ENCODE measurements at places on chromosomes 11 and 22.

GRCh38 chr22:26170795-26171580, 1.7 kb downstream of the SEZ6L start:
- no peak for DNase-seq
- peaks cover 6% of the 10 kb centered on the region for H3K27me3 ChIP-seq
- H3K4me3 ChIP-seq = no peak overlapping the region
- H3K4me1 ChIP-seq = no peaks in the 10 kb centered on the region
- H3K27ac ChIP-seq = no peak overlapping the region

GRCh38 chr11:96863520-96863919, 473.7 kb downstream of the JRKL start:
- H3K27me3 ChIP-seq = no peaks in the 10 kb centered on the region
- H3K4me3 ChIP-seq = no peak overlapping the region
- peak overlapping the region; percentile 42 for H3K27ac ChIP-seq
- H3K4me1 ChIP-seq = no peaks in the 10 kb centered on the region

GRCh38 chr11:46285594-46286033, 8.2 kb downstream of the CREB3L1 start:
- no peaks in the 10 kb centered on the region for H3K4me1 ChIP-seq
- H3K27me3 ChIP-seq = no peaks in the 10 kb centered on the region
- H3K27ac ChIP-seq = peak overlapping the region; percentile 58

DNA sequence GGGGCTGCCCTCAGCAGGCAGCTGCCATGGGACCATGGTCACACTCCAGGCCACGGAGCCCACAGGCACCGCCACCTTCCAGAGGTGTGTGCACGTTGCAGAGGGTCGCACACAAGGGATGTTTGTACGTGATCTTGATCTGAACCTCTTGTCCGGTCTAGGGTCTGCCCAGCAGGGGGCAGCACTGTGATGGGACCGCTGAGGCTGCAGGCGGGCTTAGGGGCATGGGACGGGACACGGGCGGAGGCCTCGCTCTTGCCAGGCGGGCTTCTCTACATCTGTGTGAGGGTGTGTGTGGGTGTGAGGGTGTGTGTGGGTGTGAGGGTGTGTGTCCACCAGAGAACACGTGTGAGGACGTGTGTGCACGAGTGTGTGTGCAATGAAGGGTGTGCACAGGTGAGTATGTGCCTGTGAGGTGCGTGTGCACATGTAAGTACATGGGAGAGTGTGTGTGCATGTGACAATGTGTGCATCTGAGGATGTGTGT, 52.4 kb downstream of the CACNA1I start:
- H3K4me3 ChIP-seq = no peak overlapping the region
- no peak for DNase-seq
- no peaks in the 10 kb centered on the region for H3K36me3 ChIP-seq
- no peaks in the 10 kb centered on the region for H3K4me1 ChIP-seq
- peaks cover 7% of the 10 kb centered on the region for H3K27me3 ChIP-seq

GRCh38 chr11:68383976-68384501, 71.6 kb downstream of the LRP5 start:
- peaks cover 24% of the 10 kb centered on the region for H3K36me3 ChIP-seq
- no peaks in the 10 kb centered on the region for H3K27me3 ChIP-seq
- no peaks in the 10 kb centered on the region for H3K4me1 ChIP-seq
- H3K4me3 ChIP-seq = no peak overlapping the region
- peak overlapping the region; percentile 34 for H3K27ac ChIP-seq
- DNase-seq = no peak

DNA sequence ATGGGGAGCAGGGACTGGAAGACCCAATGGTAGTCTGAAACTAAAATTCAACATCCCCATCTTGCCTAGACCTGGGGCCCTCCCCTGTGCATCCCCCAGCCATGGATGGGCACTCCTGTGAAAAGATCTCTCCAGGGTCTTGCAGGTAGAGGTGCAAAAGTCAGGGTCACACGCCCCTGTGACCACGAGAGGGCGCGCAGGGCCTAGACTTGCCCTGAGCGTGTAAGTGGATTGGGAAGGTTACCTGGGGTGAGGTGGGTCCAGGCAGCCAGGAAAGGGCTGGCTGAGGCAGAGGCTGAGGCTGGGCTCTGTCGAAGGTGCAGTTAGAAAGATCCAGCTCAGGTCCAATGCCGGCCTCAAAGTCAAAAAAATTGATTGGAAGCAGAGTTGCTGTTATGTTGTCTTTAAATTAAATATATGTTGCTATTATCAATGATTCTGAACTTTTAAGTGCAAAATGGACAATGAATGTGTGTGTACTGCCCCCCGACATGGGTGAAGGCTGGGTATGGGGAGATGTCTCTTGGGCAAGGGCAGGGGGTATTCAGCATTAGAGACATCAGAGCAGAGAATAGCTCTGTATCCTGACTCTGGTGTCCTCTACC, 4.8 kb upstream of the POU2F3 start:
- H3K4me1 ChIP-seq = peaks cover 6% of the 10 kb centered on the region
- no peak overlapping the region for H3K4me3 ChIP-seq
- no peaks in the 10 kb centered on the region for H3K36me3 ChIP-seq

DNA sequence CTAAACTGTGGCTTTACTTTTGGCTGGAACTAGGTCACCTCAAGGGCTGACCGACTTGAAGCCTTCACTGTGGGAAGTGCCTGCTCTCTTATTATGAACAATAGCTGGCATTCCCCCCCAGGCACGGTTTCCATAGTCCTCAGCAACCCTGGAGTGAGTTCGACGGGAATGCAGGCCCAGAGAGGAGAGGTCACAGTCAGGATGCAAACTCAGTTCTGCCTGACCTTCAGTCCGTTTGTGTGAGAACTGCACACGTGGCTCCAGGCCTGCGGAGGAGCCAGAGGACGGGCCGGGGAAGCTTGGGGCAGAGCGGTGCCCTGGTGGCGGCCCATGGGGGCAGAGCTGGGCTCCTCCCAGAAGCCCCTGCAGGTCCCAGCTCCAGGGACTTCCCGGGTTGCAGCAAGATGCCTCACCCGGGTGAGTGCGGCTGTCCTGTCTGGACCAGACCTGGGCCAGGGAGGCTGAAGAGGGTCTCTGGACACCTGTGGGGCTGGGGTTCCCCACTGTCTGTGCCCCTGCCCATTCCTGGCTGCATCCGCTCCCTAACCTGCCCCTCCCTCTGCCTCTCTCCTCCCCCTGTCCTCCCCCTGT, 17.2 kb downstream of the SLC25A18 start:
- no peak for DNase-seq
- H3K4me3 ChIP-seq = no peak overlapping the region
- no peaks in the 10 kb centered on the region for H3K27me3 ChIP-seq
- no peaks in the 10 kb centered on the region for H3K4me1 ChIP-seq
- H3K27ac ChIP-seq = no peak overlapping the region

DNA sequence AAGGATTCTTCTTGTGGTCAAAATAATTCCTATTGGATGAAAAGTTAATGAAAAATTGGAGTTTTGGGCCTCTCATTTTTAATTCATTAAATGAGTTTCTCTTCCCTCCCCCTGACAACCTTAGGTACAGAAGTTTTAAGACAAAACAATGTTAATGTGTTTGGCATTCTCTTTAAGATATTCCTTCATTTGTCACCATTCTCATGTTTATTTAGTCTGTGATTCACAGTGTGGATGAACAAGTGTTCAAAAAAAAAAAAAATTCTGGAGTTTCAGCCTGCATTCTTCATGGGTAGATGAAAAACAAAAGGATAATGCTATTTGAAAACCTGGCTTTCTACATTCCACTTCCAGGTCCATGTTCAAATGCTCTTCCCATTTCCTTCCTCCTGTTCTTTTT, 172.6 kb upstream of the LUZP2 start:
- H3K4me3 ChIP-seq = no peak overlapping the region
- no peaks in the 10 kb centered on the region for H3K4me1 ChIP-seq
- DNase-seq = no peak
- no peak overlapping the region for H3K27ac ChIP-seq
- no peaks in the 10 kb centered on the region for H3K36me3 ChIP-seq

GRCh38 chr11:66907751-66908630, 50.2 kb downstream of the PC start:
- no peaks in the 10 kb centered on the region for H3K27me3 ChIP-seq
- no peaks in the 10 kb centered on the region for H3K4me1 ChIP-seq
- DNase-seq = no peak
- H3K36me3 ChIP-seq = no peaks in the 10 kb centered on the region

DNA sequence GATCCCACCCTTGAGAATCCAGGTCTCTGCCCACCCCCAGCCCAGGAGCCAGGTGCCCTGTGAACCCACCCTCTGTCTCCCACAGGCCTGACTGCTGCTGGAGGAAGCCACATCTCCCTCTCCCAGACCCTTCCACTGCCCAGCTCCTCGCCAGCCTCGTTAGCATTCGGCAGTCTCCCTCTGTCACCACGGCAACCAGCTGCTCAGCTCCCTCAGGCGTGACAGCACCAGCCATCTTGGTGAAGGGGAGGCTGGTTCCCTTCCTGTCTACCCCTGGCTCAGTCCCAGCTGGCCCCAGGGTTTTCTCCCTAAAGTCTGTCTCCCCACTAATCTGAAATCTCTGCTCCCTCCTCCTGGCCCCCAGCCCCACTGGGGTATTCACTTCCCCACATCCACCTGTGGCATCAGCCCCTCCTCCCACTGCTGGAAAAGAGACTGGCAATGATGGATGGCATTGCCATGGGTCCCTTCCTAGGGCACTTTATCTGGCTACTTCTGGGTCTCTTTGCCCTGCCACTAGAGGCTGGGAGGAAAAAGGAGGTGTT, 28.1 kb downstream of the NRXN2 start:
- no peak overlapping the region for H3K4me3 ChIP-seq
- no peaks in the 10 kb centered on the region for H3K36me3 ChIP-seq
- H3K27ac ChIP-seq = no peak overlapping the region
- no peak for DNase-seq

DNA sequence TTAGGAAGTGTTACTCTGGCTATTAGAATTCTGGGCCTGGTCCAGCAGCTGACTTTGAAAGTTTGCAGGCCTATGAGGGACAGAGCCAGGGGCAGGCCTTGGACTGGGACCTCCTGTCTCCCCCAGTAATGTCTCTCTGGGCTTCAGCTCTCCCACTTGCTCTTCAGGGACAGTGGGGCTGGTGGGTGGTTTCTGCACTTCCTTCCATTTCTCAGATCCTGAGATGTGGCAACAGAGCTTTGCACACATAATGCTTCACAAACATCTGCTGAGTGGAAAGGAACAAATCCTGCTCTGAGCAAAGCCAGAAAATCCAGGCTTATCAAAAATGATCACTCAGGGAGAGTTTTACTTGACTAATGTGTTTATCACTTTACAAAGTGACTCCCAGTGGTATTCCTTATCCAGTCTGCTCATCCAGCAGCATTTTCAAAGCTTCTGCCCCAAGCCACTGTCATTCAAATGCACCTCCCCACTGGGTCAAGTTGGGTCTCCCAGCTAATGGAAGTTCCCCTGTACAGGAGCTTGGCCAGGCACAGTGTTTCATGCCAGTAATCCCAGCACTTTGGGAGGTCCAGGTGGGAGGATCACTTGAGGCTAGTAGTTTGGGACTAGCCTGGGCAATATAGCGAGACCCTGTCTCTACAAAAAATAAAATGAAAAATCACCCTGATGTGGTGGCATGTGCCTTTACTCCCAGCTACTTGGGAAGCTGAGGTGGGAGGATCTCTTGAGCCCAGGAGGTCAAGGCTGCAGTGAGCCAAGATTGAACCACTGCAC, 13.5 kb upstream of the OSBP2 start:
- no peak overlapping the region for H3K4me3 ChIP-seq
- DNase-seq = no peak
- no peak overlapping the region for H3K27ac ChIP-seq
- no peaks in the 10 kb centered on the region for H3K36me3 ChIP-seq
- H3K4me1 ChIP-seq = no peaks in the 10 kb centered on the region

DNA sequence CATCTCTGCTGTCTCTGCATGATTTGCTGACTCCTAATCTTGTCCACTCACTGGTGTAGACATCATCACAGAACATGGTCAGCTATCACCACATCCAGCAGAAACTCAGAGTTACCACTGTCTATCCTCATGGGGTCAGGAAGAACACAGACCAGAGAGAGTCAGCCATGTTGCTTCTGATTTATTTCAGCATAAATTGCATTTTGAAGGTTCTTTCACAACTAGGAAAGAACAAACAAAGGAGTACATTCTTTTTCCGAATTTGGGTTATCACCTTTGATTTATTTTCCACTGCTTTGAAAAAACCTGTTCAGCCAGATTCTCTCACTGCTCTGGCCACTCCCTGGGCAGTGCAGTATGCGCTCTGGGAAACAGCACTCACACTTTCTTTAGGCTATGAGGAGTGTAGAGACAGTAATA, 172.0 kb upstream of the MTMR2 start:
- no peak overlapping the region for H3K27ac ChIP-seq
- H3K36me3 ChIP-seq = peaks cover 10% of the 10 kb centered on the region
- DNase-seq = no peak
- no peak overlapping the region for H3K4me3 ChIP-seq

DNA sequence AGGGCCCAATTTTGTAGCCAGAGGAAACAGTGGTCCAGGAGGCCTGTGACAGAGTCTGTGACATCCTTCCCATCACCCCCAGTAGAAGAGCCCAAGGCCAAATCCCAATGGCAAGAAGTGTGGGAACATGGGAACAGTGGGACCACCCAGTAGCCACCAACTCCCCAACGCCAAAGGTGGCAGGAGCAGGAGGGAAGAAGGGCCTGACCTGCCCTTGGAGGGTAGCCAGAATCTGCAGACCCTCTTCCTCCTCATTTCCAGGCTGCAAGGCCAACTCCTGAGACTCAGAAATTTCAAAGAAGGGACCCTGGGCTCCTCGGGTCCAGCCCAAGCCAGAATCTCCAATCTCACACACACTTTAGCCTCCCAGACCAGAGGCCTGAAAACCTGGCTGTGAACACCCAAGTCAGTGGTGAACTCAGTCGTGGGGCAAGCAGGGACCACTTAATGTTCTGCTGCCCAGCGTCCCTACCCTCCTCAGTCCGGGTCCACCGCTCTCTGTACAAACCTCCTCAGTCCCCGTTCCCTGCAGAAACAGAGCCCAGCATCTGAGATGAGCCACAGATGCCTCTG, 6.2 kb downstream of the RAB3IL1 start:
- H3K27ac ChIP-seq = peak overlapping the region; percentile 40
- H3K4me3 ChIP-seq = no peak overlapping the region
- no peaks in the 10 kb centered on the region for H3K4me1 ChIP-seq
- DNase-seq = no peak

DNA sequence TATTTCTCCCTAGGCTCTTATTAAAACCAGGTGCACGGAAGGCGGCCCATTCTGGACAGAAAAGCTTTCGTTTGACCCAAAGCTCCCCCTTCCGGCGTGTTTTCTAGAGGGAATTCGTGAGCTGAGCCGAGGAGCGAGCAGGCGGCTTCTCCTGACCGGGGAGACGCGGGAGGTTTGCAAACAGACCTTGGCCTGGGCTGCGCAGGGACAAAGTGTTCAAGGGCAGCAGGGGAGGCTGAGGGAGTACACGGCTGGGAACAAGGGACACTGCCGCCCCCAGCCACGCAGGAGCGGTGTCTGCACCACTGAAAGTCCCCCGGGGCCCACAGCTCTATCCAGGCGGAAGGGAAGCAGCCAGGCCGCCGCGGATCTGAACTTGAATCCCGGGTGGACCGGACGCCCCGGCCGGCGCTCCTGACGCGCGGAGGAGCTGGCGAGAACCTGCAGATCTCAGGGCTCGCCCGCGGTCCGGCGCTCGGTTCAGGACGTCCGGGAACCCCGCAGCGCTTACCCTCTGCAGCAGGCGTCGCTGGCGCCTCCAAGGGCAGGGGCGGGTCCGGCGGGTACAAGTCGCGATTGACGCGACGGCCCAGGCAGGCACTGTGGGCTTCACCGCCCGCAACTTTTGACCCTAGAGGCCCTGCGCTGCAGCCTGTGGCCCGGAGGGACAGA, 101.9 kb downstream of the WT1 start:
- H3K27ac ChIP-seq = no peak overlapping the region
- DNase-seq = peak; percentile 73
- H3K27me3 ChIP-seq = no peaks in the 10 kb centered on the region
- H3K36me3 ChIP-seq = no peaks in the 10 kb centered on the region
